Fibroblast of skin of back (primary cell): ENCODE measurements at places on chromosomes 3 and 15.

GRCh38 chr15:67776600-67776999 lies 48.7 kb upstream of the SKOR1 start:
- DNase-seq = peak; percentile 60

DNA sequence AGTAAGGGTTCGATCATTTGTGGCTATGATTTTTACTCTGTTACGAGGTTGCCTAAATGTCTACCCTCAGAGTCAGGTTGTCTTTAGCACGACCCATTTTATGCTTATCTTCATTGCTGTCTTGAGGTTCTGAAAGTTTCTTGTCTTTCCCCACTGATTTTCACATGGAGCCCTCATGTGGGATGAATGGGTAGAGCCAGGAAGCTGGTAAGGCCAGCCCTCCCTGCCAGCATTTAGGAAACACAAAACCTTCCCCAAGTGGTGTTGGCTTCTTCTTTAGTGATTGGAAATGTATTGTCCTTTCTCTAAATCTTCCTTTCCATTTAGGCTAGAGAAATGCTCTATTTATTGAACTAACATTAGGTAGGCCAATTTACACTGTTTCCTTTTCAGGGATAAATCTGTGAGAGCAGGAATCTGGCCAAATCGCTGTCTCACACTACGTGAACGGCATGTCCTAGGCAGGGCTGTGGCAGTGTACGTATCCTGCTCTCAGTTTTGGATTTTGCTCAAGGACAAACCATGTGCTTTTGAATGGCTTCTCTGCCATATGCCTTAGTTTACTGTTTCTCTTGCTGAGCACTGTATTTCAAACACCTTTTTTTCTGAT lies 43.7 kb downstream of the MYZAP start:
- DNase-seq = no peak

DNA sequence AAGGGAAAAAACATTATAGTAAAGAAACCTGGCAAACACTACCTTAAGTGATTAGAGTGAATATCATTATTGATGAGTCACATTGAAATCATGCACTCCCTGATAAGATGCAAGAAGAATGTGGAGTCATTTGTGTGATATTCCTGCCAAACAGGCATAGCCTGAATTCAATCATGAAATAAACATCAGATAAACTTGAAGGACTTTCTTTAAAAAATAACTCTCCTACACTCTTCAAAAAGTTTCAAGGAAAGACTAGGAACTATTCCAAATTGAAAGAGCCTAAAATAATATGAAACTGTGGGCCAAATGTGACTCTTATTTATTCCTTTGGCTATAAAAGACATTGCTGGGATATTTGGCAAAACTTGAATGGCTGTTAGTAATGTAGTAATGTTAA lies 625.7 kb upstream of the LMCD1 start:
- no peak for DNase-seq

DNA sequence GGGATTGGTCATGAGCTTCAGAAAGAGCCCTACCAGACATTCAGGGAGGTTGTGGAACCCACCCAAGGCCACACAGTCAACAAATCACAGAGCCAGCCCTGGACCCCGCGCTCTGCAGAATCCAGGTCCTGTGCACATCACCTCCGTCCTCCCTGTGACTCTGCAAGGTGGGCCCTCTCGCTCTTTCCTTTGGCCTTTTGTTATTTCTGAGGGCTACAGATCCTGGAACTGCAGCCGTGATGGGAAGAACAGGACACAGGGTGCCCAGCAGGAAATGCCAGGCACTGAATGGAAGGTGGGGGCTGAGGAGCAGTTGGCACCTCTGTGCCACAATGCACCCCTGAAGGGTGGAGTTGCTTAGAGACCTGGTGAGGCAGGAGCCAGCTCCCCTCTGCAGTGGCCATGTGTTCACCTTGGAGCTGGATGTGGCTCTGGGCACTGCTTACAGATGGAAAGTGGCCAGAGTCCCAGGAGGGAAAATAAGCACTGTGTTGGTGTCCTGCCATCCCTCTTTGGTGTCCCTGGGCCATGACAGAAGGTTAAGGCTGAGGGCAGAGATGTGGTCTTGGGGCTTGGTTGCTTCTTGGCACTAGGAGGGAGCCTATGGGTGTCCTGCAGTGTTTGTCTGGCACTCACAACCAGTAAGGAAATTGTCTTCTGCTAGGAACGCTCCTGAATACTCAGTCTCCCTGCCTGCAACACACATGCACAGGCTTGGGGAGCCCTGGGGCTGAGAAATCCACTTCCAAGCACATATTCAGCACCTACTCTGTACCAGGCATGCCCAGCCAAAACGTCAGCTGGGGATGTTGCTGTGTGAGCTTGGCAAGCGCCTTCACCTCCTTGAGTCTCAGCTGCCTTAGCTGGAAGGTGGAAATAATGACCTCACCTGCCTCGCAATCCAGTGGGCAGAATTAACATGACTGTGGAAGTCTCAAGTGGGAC lies 98.0 kb upstream of the SLC6A6 start:
- no peak for DNase-seq

DNA sequence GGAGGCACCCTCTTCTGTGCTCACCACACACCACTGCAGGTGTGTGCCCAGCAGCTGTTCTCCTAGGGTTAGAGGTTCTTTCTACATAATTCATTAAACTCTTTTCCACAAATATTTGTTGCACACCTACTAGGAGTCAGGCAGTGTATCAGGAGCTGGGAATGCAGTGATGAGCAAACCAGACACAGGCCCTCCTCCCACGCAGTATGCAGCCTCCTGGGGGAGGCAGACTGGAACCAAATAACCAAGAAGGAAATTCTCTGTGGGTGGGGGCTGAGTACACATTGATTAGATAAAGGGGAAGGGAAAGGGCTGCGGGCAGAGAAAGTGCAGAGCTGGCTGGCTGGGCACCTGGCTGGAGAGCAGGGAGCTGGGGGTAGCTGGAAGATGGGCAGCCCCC lies 18.5 kb upstream of the C3orf22 start:
- DNase-seq = no peak

DNA sequence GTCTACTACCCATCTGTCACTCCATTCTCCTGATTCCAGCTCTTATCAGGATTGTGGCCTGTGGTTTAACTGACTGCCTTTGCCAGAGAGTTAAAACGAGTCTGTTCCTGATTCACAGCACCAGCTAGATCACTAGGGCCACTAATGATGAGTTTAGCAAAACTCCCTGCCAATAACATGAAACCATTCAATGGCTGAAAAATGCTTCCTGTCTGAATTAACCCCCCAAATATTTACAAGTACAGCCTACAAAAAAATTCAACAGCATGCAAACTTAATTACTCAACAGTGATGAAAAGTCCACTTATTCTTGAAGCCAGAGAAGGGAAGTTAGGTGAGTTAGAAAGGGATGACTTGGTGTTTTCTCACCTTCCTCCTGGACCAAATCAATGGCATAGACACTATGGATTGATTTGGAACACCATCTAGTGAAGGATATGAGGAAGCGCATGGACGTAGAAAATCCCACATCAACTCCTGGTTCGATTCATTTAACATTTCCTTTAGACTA lies 141.4 kb downstream of the TGFBR2 start:
- peak; percentile 43 for DNase-seq

- DNase-seq = no peak
These were observed 478.2 kb downstream of the NLGN1 start for GRCh38 chr3:173875790-173876189.

GRCh38 chr3:53617893-53618523 lies 123.6 kb downstream of the CACNA1D start:
- no peak for DNase-seq

GRCh38 chr3:188025555-188025954 lies 128.4 kb upstream of the LPP start:
- DNase-seq = no peak

GRCh38 chr15:69734699-69735098 lies 282.1 kb downstream of the RPLP1 start:
- DNase-seq = peak; percentile 27

DNA sequence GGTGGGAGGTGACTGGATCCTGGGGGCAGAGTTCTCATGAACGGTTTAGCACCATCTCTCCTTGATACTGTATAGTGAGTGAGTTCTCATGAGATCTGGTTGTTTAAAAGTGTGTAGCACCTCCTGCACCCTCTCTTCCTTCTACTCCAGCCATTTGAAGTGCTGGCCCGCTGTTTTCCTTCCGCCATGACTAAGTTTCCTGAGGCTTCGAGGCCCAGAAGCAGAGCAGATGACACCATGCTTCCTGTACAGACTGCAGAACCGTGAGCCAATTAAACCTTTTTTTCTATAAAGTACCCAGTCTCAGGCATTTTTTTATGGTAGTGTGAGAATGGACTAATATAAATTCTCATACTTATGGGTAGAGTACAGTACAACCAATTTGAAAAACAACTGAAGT lies 123.6 kb upstream of the BHLHE40 start:
- no peak for DNase-seq

- DNase-seq = peak; percentile 49
These were observed 18.5 kb upstream of the C3orf62 start for GRCh38 chr3:49295489-49296058.

DNA sequence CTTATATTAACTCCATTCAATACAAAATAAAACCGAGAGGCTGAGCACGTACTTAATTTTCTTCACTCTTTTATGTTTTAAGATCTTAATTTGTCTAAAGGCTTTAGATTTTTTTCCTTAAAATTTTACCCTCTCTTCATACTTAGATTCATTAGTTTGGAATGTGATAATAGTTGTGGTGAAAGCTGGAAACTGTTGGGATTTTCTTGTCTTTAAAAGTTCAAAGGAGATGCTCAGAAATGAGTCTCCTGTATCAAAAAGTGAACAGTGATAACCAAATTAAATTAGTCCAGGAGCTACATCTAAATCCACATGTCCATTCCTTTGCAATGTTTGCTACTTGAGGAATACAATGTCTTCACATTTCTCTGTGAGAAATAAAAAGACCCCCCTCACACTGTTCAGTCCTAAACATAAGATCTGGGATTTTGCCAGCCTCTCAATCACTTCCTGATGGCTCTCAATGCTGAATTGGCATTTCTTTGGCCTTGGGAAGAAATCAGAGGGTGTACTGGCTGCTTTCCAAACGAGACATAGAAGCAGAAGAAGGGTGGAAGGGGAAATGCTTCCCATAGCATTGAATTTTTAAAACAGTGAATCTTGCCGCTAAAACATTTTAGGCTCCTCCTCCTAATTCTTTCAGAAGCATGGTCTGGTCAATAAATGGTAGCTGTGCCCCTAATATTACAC lies 245.0 kb downstream of the SHOX2 start:
- peak; percentile 18 for DNase-seq

- DNase-seq = peak; percentile 65
These were observed 194.7 kb upstream of the NANOGP8 start for GRCh38 chr15:35279811-35280210.

GRCh38 chr15:68302729-68303128 lies 25.2 kb downstream of the FEM1B start:
- no peak for DNase-seq

DNA sequence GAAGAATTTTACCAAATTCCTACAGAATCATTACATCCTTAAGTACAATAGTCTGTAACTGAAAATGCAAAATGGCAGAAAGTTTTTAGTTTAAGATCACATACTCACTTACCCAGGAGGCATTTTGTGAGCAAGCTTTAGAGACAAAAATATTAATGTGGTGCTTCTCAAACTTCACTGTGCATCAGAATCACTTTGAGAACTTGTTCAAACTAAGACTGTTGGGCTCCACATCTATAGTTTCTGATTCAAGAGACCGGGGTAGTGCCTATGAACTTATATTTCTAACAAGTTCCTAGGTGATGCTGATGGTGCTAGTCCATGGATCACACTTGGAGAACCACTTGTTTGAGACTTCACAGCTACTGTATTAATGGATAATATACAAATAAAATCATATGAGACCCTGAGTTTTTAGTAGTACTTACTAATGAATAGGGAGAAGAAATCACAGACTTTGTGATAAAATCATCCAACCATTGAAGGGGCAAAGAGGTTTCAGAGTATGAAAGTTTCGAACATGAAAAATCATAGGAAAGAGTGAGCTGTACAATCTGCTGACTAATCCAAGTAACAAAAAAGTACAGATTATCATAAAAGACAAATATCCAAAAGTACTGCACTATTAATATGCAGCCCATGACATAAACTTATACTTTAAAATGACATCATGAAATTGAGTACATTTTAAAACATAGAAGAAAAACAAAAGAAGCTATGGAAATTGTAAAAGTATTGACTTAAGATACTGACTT lies 110.3 kb downstream of the ADAM10 start:
- no peak for DNase-seq

- no peak for DNase-seq
These were observed 121.5 kb downstream of the OXNAD1 start for GRCh38 chr3:16386561-16386960.

DNA sequence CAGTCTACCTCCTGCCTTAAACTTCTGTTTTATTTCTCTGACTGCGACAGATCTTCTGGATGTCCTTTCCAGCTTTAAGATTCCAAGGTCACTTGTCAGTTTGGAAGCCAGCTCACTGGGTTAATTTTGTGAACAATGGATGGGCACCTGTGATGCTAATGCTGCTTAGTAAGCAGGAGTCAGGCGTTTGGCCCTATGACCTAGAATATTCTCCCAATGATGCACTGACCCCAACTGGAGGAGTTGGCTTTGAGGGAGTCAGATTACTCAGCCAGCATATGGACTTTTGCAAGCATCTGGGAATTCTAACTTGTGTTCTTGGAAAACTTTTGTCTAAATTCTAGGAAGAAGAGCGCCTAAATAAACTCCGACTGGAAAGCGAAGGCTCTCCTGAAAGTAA lies 28.1 kb downstream of the HACD3 start:
- DNase-seq = no peak

- no peak for DNase-seq
These were observed 239.4 kb upstream of the THRB start for GRCh38 chr3:24734019-24734418.

GRCh38 chr15:66188464-66188863 lies 65.1 kb downstream of the MEGF11 start:
- no peak for DNase-seq

- no peak for DNase-seq
These were observed 296.7 kb upstream of the PROK2 start for GRCh38 chr3:72081471-72082185.

DNA sequence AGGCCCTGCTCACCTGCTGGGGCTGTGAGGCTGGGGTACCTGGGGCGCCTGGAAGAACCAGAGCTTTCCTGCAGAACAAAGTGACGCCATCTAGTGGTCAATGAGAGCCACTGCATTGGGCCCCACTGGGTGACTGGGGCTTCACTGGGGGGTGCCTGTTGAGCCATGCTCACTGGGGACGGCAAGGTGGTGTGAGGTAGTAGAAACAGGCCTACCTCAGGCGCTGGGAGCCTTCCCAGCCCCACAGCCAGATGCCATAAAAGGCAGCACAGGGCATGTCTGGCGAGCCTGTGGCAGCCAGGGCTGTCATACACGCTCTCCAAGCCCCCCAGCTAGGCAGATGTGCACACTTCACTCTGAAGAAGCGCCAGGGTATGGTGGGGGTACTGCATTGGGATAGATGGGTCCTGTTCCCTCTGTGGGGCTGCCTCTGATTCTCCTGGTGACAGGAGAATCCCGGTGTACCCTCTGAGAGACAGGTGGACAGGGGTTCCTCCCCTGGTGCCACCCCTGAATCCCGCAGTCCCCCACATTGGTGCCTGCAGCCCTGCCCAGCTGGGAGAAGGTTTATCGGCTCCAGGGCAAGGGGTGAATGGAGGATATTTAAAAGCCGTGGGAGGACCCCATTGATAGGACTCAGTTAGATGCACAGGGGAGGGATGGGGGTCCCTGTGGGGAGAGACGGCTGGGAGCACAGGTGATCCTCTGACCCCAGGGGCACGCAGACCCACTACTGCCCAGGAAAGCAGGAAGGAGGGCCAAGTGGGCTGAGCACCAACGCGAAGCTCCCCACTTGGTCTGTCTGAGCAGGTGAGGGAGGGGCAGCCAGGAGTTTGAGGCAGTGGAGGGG lies 178.8 kb downstream of the NSMCE3 start:
- DNase-seq = no peak

GRCh38 chr15:53869044-53869805 lies 109.0 kb upstream of the UNC13C start:
- no peak for DNase-seq

GRCh38 chr15:37015451-37015850 lies 84.9 kb downstream of the MEIS2 start:
- DNase-seq = no peak
